Osteocyte (in vitro differentiated cells): ENCODE measurements at places on chromosomes 7 and 10. TPM values are rescaled to one million over a fixed set of nuclear protein-coding genes. Genes with fewer than 3 reads are reported as not detected.

The GIMAP7 gene
- not detected in 2 replicates for total RNA-seq

DNA sequence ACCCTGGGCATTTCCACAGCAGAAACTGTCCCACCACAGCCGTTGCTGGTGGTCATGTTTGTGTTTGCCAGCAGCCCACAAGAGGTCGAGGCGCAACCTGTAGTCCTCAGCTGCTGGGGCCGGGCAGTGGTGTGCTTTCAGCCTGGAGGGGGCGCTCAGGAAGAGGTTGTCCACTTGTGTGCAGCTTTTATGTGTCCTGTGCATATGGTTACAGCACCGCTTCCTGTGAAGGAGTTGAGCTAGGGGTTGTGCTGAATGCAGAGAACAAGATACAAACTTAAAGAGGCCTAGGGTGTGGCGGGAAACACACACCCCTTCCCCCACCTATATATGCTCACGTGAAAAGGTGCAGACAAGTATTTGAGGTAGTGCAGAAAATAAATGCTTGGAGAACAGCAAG is 29.5 kb upstream of the PFKFB3 start:
- DNase-seq: no peak

DNA sequence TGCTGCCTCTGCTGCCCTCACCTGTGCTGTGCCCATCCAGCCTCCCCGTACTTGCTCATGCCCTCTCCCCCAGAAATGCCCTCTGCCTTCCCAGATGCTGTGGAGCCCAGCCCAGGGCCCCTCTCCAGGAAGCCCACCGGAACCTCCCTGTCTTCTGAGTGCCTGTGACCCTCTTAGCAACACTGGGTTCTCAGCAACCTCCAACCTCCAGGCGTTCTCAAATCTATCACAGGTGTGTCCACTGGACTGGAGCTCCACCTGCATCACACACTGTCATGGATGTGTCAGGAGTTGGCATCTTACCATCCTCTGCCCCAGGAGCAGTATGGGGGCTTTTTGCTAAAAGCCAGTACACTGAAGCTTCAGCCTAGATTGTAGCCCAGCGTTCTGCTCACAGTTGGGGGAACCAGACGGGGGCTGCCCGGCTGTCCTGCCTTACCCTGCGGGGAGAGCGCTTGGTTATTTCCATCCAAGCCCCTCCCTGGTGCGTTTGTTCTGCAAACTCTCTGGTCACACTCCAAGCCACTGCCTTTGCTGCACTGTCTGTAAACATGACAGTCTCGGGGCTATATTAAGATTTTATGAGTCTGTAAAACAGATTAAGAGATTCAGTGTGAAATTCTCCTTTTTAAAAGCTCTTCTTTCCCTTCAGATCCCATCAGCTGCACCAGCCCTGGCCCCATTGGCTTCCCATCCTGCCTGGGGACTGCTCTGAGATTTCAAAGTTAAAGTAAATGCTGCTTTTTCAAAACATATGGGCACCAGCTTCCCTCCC is 71.3 kb upstream of the CPXM2 start:
- peak; percentile 77 for DNase-seq

DNA sequence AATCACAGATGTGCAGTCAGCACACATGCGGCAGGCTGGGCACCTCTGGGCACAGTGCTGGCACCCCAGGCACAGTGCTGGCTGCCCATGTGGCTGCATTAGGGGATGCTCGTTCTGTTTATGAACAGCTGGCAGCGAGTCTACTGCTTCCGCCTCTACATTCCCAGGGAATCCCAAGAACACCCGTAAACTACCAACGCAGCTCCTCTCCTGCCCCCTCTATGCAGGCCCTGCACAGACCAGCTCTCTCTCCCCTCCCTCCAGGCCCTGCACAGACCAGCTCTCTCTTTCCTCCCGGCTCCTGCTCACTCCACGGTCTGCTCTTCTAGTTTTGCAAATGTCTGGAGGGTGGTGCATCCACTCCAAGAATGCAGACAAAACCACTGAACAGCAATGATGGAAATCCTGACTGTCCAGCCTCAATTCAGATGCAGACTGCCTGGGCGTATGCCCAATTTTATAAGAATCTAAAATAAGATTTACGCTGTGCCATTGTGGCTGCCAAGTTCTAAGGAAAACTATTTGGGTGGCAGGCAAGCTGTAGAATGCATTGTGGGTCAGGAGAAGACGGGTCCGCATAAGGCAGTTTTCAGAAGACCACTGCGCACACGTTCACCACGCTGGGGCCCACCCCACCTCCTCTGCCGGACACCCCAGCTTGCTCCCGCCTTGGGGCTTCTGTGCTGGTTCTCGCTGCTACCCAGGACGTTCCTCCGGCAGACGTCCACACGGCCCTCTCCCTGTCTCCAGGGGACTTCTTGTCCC is 234.6 kb downstream of the ZMYND11 start:
- no peak for DNase-seq

GRCh38 chr10:71243756-71244395 is 31.5 kb downstream of the UNC5B start:
- no peak for DNase-seq

- no peak for DNase-seq
Observed at GRCh38 chr10:119221201-119221600, 13.8 kb downstream of the GRK5 start.

GRCh38 chr7:137196648-137197047 is 146.9 kb downstream of the PTN start:
- DNase-seq: no peak

- DNase-seq: peak; percentile 62
Observed at GRCh38 chr7:148905093-148905666, 21.1 kb upstream of the EZH2 start.

GRCh38 chr10:120477021-120477742 is 20.2 kb downstream of the PLPP4 start:
- DNase-seq: peak; percentile 42

GRCh38 chr10:118961436-118961835 is 68.1 kb upstream of the NANOS1 start:
- no peak for DNase-seq

- DNase-seq: no peak
Observed at GRCh38 chr10:102423372-102423968, 2.8 kb downstream of the FBXL15 start.

DNA sequence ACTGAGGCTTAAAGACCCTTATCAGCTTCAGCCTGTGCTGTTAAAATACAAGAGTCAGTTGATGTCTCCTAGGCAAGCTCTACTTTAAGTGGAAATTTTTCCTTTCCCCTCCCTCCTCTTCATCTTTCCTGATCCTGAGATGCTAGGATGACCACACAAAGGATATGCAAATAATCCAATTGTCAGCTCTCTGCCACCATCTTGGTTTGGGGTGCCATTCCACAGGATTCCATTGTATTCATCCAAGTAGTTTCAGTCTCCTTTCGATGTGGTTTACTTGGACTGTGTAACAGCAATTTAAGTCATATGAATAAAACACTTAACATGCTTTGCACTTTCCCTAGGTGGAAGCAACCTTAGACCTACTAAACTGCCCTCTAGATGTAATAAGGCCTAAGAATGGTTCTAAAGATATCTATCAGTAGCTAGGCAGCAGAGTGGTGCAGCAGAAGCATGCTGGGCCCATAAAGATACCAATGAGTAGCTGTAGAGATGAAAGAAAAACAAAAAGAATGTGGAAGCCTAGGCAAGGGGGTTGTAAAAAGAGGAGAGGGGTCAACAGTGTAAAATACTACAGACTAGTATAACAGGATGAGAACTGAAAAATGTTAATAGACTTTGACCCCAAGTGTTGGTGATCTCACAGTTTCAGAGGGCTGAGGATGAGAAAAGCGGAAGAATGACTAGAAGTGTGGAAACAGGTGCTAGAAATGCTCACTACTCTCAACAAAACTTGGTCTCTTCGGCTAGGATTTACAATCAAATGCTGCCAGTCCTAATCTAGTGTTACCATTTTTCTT is 2.4 kb upstream of the CFAP69 start:
- DNase-seq: no peak

- no peak for DNase-seq
Observed at GRCh38 chr7:4807598-4808016, 32.2 kb downstream of the AP5Z1 start.

GRCh38 chr10:52774600-52775106 is 2.1 kb upstream of the MBL2 start:
- DNase-seq: peak; percentile 44

GRCh38 chr10:49153115-49153514 is 19.3 kb upstream of the FAM170B start:
- DNase-seq: no peak
